ENCODE measurements at places on chromosomes 7 and 10.

- ATAC-seq = no peak
Observed at GRCh38 chr7:116216956-116217571, 6.7 kb downstream of the TES start.

- no peak for ATAC-seq
Observed at GRCh38 chr7:93119191-93119905, 1.6 kb upstream of the SAMD9 start.

GRCh38 chr10:1107679-1108078 is 51.5 kb downstream of the WDR37 start:
- no peak for ATAC-seq

- ATAC-seq = no peak
Observed at GRCh38 chr7:79199961-79200360, 253.5 kb downstream of the MAGI2 start.

DNA sequence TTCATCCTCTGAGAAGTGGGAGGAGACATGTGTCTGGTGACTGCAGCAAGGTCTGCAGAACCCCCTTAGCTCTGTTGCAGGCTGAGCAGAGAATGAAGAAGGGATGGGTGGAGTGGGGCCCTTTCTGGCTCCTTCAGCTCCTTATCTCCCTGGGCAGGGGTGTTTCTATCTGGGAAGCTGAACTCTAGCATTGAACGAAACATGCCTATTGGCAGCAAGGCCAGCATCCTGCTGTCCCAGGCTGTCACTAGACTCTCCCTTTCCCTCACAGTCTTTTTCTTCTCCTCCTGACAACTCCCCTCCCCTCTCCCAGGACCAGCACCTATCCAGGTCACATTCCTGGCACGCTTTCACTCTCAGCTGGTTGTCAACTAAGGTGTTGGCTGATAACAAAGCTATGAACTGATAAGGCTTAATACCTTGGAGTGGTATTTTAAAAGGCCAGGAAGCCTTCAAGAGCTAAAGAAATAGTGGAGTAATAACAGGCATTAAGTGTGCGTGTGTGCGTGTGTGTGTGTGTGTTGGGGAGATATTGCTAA is 128.8 kb upstream of the FZD8 start:
- no peak for ATAC-seq

GRCh38 chr10:100509241-100509840 is 10.3 kb downstream of the SEC31B start:
- peak; percentile 53 for ATAC-seq

- ATAC-seq = peak; percentile 47
Observed at GRCh38 chr7:88437132-88437531, 130.4 kb upstream of the STEAP4 start.

DNA sequence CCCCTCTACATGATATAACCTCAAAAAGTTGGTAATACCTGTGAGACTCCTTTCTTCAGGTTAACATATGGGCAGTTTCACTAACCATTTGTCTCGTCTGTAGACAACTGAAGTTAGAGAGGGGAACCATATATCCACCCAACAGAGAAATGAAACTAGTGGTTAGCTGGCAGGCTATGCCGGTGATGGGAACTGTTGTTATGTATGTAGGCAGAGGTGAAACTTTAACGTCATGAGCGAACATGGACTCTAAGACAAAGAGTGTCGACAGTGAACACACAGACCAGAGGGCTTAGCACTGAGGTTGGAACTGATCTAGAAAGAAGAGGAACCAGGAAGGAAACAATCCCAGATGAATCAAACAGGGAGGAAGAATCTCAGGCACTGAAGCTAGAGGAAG is 112.4 kb downstream of the ELMO1 start:
- peak; percentile 87 for ATAC-seq

GRCh38 chr7:155611808-155612447 is 32.5 kb upstream of the RBM33 start:
- no peak for ATAC-seq

DNA sequence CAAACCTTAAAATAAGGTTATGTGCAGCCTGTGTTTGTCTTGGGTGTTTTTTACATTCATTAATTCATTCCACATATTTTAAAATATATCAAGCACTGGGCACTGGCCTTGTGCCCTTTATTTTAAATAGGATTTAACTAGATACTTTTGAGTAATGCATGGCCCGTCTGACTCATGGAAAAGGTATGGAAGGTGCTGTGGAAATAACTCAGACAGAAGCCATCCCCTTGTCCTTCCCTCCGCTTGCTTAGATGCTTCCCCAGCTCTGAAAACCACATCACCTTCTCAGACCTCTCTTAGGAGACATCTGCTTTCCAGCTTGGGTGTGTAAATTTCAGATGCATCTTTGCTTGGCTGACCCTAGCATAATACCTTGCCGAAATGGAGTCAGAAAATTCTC is 30.5 kb downstream of the SLC18A2 start:
- no peak for ATAC-seq

GRCh38 chr10:130757271-130757670 is 554.2 kb downstream of the TCERG1L start:
- no peak for ATAC-seq

GRCh38 chr10:95745501-95745900 is 10.5 kb upstream of the ENTPD1 start:
- no peak for ATAC-seq

- no peak for ATAC-seq
Observed at GRCh38 chr7:20350996-20351692, 20.4 kb downstream of the ITGB8 start.

DNA sequence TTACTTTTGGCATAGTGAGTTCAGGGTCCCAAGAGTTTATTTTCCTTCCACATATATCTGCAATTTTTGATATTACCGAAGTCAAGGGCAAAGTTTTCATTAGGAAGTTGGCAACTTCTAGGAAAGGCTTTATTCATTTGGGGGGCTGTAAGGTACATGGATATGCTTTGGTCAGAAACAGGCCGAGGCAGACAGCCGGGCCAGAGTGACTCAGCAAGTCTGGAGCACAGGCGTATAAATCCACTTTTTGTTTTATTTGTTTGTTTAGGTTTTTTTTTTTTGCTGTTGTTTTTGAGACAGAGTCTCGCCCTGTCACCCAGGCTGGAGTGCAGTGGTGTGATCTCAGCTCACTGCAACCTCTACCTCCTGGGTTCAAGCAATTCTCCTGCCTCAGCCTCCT is 3.7 kb downstream of the ZNF680 start:
- ATAC-seq = no peak

GRCh38 chr7:4807598-4808016 is 32.2 kb downstream of the AP5Z1 start:
- ATAC-seq = no peak

DNA sequence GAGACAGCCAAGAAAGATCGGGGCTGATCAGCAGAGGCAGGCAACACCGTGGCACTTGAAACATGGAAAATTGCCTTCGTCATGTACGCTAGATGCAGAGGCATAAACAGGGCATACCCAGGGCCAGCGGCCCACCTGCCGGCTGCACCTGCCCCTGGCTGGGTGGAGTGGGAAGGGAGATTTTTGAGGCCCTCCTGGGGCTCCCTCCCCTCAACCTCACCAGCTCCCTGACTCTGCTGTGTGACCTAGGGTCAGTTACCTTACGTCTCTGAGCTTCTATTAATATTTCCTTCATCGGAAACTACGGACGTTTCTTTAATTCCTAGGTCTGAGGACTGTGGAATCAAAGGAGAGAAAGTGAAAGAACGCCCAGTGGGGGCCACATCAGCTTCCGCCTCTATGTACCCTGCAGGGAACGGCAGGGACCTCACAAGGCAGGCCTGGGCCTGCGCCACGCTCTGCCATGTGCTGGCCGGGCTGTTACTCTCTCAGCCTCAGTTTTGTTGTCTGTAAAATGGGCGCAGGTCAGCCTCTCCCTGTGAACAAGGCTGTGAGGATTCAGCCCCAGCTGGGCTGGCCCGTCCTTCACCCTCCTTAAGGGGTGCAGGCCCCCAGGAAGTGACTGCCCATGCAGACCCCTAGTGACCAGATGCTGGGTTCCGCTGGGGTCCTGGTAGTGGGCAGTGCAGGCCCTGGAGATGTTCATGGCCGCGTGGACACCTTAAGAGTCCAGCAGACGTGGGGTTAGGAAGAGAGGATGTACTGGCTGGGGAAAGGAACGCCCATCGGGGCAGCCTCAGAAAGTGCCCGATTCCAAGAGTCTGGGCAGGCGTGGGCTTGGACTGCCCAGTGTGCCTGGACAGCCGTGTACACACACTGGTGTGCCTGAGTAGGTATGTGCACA is 22.7 kb downstream of the ELFN1 start:
- ATAC-seq = no peak

GRCh38 chr10:70274643-70275042 is 9.2 kb downstream of the NPFFR1 start:
- no peak for ATAC-seq

DNA sequence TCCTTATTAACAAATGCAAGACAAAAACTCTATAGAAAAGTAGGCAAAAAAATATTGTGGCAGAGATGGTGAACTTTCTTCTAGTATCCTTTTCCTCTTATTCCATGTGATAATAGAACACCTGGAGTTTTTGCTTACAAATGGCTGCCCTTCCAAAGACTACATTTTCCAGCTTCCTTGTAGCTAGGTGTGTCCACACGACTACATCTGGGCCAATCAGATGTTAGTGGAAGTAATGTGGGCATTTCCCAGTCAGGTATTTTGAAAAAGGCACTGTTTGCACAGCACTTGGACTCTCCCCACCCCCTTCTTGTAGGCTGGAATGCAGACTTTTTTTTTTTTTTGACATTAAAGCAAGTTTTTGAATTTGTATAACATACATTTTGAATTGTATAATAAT is 105.5 kb upstream of the TBX20 start:
- no peak for ATAC-seq

- ATAC-seq = no peak
Observed at GRCh38 chr10:112812586-112812985, 137.5 kb upstream of the TCF7L2 start.

GRCh38 chr10:104349623-104350126 is 4.0 kb upstream of the CFAP58 start:
- no peak for ATAC-seq

Measured in activated T-helper 17 cell treated with anti-CD3 and anti-CD28 coated beads, Interleukin-2, amount 50 U/mL, for 72 hours (primary cell).